H1 (cell line): ENCODE measurements at places on chromosomes 3 and 15. TPM values are rescaled to one million over a fixed set of nuclear protein-coding genes. Genes with fewer than 3 reads are reported as not detected.

DNA sequence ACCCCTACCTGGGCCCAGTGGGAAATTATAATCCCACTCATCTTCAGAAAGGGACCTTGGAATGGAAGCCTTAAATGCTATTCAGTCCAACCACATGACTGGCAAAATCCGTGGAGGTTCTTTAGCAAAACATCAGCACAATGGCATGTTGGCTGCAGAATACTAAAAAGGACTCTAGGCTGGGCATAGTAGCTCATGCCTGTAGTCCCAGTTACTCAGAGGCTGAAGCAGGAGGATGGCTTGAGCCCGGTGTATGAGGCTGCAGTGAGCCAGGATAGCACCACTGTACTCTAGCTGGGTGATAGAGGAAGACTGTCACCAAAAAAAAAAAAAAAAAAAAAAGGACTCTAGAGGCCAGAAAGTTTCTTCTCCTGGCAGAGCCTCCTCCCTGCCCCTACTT, 60.6 kb upstream of the RYK start:
- H3K36me3 ChIP-seq, result no peaks in the 10 kb centered on the region
- DNase-seq, result no peak
- peaks cover 34% of the 10 kb centered on the region for H3K27me3 ChIP-seq
- no peak overlapping the region for H3K27ac ChIP-seq

- no peak overlapping the region for H3K27ac ChIP-seq
- DNase-seq, result peak; percentile 51
- no peak overlapping the region for H3K4me3 ChIP-seq
- peaks cover 3% of the 10 kb centered on the region; the same call in 1 of the 2 replicates for H3K4me1 ChIP-seq
Observed at GRCh38 chr3:196327405-196327804, 9.4 kb upstream of the DYNLT2B start.

The KBTBD13 gene
- not detected in 2 replicates for total RNA-seq

The IDH2 gene
- 64.2 and 64.6 TPM in 2 replicates for total RNA-seq
